ENCODE measurements at places on chromosomes 4 and X.

- DNase-seq: no peak
These were observed 143.8 kb downstream of the ANAPC10 start for GRCh38 chr4:144954230-144954629.

DNA sequence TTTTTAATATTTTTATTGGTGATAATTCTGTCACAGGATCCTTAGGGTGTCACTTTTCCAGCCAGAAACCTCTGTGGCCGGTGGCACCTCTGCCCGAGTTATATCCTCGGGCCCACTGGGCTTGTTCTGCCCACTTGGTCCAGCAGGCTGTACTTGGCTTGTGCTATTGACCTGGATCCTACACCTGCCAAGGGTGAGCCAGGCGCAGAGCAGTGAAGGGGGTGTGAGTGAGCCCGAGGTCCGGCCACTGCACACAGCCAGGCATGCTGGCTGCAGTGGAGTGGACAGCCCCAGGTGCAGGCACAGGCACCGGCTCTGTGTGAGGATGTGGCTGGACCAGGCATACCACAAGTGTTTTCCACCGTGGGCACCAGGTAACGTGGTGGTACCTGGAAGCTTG is 54.7 kb upstream of the NUDT6 start:
- DNase-seq: no peak

DNA sequence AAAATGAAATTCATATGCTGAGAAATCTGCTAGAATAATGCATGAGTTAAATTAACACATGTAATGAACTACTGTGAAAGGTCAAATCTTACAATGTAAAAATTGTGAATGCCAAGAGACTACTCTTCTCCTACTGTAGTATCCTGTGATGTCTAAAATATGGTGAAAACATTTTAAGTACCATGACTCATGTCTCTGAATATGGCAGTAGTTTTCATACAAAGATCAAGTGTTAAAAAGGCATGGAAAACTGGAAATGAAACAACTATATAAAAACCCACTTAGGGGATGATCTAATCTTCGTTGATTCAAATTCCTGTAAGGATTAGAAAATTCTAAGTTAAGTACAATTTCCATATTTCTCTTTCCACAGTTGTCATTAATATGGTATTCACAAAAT is 221.3 kb downstream of the PPP3CA start:
- no peak for DNase-seq

- DNase-seq: no peak
These were observed 12.1 kb downstream of the PJA1 start for GRCh38 chrX:69153060-69153730.

DNA sequence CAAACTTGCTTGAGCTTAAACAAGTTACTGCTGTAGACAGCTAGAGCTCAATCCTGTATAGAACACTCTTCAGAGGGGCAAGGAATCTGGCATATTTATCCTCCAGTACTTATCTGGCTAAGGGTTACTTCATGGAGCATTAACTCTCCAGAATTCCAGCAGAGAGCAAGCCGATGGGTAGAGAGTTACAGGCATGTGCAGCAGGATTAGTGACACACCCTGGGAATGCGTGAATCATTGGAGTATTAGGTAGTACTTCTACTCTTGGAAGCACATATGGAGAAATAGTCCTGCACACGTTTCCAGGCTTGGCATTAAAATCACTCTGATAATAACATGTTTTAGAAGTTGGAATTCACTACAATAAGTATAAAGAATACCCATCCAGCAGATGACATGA is 35.4 kb downstream of the GRXCR1 start:
- DNase-seq: no peak

- DNase-seq: no peak
These were observed 45.0 kb upstream of the ARHGEF6 start for GRCh38 chrX:136825771-136826170.

- DNase-seq: no peak
These were observed 9.2 kb upstream of the VSIG4 start for GRCh38 chrX:66049056-66049455.

GRCh38 chrX:57906790-57907189 is 3.5 kb downstream of the ZXDA start:
- no peak for DNase-seq

- no peak for DNase-seq
These were observed 507.6 kb downstream of the CENPC start for GRCh38 chr4:67037504-67038227.

- no peak for DNase-seq
These were observed 10.0 kb downstream of the CCNQ start for GRCh38 chrX:153588782-153589446.

GRCh38 chrX:154855256-154855655 is 20.8 kb upstream of the SMIM9 start:
- DNase-seq: no peak

- DNase-seq: no peak
These were observed 174.9 kb downstream of the CORIN start for GRCh38 chr4:47662975-47663374.

GRCh38 chr4:26464420-26465095 is 25.7 kb downstream of the CCKAR start:
- no peak for DNase-seq

- DNase-seq: no peak
These were observed 308.8 kb upstream of the TECRL start for GRCh38 chr4:64718091-64718490.

GRCh38 chr4:76554630-76555029 is 119.6 kb downstream of the SHROOM3 start:
- DNase-seq: no peak

DNA sequence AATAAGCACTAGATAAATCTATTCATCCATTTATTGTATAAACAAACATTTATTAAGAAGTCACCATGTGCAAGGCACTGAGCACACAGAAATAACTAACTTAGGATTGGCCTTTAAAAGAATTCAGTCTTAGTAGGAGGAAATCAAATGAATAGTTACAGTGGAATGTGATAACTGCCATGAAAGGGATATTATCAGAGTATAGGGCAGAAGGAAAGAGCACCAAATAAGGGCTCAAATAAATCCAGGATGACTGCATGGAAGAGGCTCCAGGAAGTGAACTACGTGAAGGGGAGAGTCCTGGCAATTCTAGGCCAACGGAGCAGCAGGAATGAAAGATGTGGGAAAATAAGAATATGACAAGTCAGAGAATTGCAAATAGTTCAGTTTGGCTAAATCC is 406.0 kb downstream of the INPP4B start:
- DNase-seq: no peak

GRCh38 chr4:100075486-100076270 is 114.6 kb downstream of the DDIT4L start:
- no peak for DNase-seq

GRCh38 chr4:17195461-17196275 is 297.2 kb upstream of the LDB2 start:
- DNase-seq: no peak

DNA sequence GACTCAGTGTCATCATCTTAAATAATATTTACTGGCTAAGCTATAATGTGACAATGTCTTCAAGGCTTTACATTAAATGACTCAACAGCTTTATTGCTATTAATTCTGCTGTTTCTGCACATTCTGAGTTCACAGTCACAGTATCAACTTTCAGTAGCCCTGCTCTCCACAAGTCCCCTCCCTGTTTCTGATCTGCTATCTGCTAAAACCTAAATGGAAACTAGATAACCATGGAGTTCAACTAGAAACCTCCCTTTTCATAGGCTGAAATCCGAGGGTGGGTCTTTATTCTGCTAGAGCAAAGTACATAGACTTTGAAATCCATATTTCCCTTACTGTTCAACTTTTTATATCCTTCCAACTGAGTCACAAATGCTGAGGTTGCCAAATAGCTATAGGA is 5.4 kb upstream of the ACE2 start:
- DNase-seq: no peak

GRCh38 chr4:8615921-8616787 is 23.6 kb downstream of the CPZ start:
- DNase-seq: no peak

DNA sequence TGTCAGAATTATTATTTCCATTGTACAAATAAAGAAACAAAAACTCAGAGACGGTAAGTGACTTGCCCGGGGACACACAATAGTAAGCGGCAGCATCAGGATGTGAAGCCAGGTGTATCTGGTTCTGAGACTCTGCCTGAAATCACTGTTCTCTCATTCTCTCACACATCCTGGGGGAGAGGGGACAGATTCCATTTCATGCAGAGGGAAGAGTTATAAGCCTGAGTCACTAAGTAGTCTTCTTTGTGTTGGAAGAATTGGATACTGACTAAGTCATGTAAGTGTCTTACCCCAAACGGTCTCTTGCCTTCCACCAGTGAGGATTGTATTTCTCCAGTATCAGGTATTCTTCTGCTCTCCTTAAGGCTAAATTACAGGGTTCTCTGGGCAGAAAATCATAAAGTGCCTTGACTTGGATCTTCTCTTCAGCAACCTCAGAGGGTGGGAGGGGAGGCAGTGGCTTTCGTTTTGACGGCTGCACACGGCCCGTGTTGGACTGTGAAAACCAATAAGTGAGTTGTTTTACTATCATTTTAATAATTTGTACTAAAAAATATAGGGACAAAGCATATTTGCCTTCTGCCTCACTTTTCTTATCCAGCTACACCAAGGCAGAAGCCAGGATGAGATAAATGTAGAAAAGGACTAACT is 21.9 kb downstream of the TXK start:
- no peak for DNase-seq

GRCh38 chr4:86256086-86256485 is 103.8 kb downstream of the MAPK10 start:
- DNase-seq: no peak

- DNase-seq: no peak
These were observed 42.5 kb downstream of the RTL9 start for GRCh38 chrX:110401135-110401534.

DNA sequence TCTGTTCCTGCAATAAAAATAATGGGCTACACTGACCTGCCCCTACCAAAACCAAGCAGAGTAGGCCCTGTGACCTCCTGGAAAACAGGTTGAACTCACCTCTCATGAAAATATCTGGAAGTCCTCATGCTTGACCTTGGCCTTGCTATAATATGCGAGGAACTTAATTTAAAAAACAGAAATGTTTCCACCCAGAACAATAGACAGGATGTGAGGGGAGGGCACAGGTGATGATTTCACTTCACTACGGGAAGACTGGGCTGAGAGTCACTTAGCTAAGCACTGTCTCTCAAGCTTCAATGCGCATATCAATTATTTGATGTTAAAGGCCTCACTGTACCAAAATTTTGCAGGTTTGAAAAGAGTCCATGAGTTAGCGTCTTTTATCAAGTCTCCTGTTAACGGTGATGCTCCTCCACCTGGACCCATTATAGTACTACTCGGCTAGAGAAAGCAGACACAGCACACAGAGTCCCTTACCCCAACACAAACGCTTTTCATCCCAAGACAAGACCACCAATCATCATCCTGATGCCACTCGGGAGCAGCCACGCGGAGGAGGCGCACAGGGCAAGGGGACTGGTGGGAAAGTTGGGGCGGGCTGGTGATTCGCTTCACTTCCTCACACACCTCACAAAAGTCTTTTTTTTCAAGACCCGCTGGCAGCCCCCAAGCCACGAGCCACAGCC is 25.9 kb downstream of the ZNF721 start:
- DNase-seq: no peak

DNA sequence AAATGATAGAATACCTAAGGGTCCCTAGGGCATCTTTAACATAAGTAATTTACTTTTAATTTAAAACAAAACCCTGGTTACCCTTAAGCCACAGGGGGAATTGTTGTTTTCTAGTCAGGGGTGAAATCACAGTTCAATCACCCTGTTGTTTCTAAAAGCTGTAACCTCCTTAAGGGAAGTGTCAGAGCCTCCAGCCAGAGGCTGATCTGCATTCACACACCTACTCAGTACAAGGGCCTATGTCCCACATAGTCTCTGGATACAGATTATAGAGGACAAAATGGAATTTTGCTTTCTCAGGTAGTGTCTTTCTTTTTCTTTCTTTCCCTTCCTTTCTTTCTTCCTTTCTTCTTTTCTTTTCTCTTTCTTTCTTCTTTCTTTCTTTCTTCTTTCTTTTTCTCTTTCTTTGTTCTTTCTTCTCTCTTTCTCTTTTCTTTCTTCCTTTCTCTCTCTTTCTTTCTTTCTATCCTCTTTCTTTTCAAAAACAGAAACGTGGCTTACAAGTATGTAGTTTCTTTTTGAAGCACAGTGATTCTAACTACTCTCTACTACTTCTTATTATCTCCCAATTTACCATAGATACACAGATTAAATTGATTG is 31.1 kb upstream of the BMPR1B start:
- no peak for DNase-seq

DNA sequence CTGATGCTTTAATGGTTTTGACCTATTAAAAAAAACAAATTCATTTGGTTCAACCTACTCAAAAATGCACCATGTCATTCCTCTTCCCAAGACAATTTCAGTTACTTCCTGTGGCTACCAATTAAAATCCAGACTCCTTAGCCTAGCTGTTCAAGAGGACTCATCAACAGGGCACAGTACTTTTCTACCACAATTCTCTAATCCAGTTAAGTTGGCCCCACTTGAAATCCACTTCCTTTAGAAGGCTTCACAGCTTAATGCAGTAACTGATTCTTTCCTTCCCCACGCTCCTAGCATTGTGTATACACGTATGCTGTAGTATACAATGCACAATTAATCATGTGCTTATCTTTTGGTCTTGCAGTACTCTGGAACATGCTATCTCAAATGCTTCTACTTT is 129.8 kb downstream of the UGT8 start:
- no peak for DNase-seq

GRCh38 chrX:41982953-41983352 is 59.6 kb upstream of the CASK start:
- no peak for DNase-seq

DNA sequence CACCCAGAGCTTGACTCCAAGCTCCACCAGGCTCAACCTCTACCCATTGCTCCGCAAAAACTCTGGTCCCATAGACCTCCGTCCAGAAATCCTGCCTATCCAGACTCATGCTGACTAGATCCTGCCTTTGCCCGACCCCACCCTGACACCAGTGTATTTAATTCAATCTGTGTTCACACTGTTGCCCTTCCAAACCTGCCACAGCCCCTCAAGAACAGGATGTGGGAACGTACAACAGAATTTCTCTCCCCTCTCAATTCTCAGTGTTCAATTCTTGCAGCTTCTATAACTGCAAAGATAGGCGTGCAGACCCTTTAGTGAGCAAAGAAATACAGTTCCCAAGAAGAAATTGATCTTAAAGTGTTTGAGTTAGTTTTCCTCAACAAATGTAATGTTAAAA is 154.2 kb upstream of the FRG1 start:
- DNase-seq: no peak

DNA sequence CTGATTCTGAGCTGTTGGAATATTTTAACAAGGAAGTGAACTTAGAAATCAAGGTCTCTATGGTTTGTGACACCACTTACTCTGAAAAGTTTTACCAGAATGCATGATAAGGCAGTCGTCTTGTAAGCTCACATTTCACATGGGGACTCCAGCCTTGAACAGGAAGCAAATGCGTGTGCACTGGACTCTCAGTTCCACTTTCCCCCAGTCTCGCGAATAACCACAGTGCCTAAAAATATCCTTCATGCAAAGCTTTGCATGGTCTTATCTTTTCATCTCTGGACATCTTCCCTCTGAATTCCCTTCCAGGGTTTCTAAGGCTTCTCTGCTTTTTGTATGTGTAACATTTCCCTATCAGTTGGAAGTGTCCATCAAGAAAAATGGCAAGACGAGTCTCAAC is 581.8 kb downstream of the NLGN4X start:
- no peak for DNase-seq

Measured in NCI-H2029 (cell line).